ENCODE measurements at places on chromosomes 12 and 14.

DNA sequence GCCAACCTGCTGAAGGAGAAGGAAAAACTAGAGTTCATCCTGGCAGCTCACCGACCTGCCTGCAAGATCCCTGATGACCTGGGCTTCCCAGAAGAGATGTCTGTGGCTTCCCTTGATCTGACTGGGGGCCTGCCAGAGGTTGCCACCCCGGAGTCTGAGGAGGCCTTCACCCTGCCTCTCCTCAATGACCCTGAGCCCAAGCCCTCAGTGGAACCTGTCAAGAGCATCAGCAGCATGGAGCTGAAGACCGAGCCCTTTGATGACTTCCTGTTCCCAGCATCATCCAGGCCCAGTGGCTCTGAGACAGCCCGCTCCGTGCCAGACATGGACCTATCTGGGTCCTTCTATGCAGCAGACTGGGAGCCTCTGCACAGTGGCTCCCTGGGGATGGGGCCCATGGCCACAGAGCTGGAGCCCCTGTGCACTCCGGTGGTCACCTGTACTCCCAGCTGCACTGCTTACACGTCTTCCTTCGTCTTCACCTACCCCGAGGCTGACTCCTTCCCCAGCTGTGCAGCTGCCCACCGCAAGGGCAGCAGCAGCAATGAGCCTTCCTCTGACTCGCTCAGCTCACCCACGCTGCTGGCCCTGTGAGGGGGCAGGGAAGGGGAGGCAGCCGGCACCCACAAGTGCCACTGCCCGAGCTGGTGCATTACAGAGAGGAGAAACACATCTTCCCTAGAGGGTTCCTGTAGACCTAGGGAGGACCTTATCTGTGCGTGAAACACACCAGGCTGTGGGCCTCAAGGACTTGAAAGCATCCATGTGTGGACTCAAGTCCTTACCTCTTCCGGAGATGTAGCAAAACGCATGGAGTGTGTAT, 2.4 kb downstream of the FOS start:
- DNase-seq = peak; percentile 79

DNA sequence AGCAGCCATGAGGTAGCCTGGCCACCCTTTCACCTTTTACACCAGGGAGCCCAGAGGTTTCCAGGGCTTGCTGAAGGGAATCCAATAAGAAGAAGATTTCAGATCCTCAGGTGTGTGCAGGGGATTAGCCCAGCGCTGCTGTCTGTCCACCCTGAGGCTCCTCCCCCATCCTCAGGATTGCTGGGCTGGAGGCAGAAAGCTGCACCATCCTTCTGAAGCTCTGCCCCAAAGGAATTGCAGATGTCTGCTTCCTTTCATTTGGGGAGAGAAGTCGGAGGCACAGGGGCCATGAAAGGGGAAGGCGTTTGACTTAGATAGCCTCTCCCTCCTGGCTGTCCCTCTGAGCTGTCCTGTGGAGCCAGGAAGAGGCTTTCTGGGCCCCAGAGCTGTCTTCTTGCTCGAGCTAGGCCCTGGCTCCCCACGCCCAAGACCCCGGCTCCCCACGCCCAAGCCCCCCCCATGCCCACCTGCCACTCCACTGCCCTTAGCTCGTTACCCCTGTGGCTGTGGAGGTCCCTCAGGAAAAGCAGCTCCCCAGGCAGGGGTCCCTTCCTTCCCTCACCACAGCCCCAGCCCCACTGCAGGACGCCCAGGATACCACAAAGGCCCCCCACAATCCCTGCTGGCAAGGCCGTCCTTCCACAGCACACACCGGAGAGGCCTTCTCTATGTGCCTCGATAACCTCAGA, 359.0 kb downstream of the CACNA1C start:
- DNase-seq = peak; percentile 56

DNA sequence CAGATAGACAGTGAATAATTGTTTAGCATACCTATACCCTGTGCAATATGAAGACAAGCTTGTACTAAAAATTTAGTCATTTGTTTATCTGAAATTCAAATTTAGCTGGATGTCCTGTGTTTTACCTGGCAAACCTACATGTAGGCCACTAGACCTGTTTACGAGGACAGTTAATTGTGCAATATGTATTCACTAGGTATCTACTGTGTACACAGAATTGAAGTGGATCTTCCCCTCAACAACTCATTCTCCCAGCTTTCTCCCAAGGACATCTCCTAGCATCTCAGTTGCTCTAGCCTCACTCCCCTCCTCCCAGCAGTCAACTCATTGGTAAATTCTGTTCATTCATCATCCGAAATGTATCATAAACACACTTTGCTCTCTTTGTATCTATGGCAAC, 25.3 kb downstream of the AK7 start:
- DNase-seq = no peak

DNA sequence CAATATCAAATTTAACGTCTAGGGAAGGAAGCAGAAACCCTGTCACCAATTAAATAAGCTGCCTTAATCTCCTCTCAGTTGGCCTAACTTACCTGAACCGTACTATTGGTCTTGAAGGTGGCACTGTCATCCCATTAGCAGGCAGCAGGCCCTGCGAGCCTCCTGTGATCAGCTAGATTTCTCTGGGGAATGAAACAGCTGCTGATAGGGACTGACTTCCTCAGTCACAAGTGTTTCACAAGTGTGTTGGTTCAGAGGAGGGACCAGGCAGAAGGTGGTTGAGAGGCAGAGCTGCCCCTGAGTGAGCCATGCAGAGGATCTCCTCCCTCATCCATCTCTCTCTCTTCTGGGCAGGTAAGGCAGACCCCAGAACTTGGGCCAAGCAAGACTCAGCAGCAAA, 166.8 kb downstream of the DAD1 start:
- DNase-seq = no peak

DNA sequence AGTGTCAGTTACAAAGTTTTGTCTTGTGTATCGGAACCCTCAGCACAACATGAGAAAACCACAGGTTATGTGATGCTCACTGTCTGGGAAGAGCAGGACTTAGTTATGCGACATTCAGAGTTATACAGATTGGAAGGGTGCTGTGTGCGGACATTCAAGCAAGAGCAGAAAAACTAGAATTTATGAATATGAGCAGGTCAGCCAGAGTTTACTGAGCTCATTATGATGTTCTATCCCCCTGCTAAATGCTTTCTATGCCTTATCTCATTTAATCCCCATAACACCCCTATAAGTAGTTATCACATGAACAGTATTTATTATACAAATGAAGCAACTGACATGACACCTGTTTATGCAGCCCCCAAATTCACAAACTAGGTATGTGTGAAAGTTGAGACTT, 1083.2 kb downstream of the FLRT2 start:
- DNase-seq = no peak

All from sigmoid colon (tissue), 7 donors.